ENCODE measurements at places on chromosomes 3 and 15. TPM values are rescaled to one million over a fixed set of nuclear protein-coding genes. Genes with fewer than 3 reads are reported as not detected.
A peak's percentile ranks its signal among the peaks of the same experiment; 100 is the strongest.

HEXA gene
- total RNA-seq, result 58.2 TPM

GRCh38 chr3:41288785-41289184 is 89.5 kb downstream of the CTNNB1 start:
- DNase-seq, result no peak
- H3K27ac ChIP-seq, result no peak overlapping the region
- H3K27me3 ChIP-seq, result no peaks in the 10 kb centered on the region
- no peak overlapping the region for H3K4me3 ChIP-seq
- no peaks in the 10 kb centered on the region for H3K4me1 ChIP-seq

- H3K4me1 ChIP-seq, result no peaks in the 10 kb centered on the region
- H3K4me3 ChIP-seq, result no peak overlapping the region
- no peak overlapping the region for H3K27ac ChIP-seq
- H3K27me3 ChIP-seq, result no peaks in the 10 kb centered on the region
Measured at GRCh38 chr3:35908366-35909232, 269.3 kb downstream of the ARPP21 start.

DNA sequence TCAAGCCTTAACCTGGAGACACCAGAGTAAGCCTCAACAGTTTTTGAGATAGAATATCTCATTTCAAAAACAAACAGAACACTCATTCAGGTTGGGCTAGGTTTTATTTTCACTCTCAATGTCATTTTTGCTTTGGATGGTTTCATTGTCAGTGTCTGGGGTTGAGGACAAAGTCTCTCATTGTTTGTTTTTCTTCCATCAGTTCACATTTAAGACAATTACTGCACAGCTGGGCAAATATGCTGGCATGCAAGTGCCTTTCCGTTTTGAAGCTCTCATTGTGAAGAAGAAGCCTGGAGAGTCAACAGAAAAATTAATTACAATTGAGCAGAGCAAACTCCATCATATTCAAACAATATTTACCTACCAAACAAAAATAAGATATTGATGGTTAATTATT is 1050.0 kb downstream of the TBL1XR1 start:
- H3K27me3 ChIP-seq, result no peaks in the 10 kb centered on the region
- H3K36me3 ChIP-seq, result no peaks in the 10 kb centered on the region
- no peak overlapping the region for H3K4me3 ChIP-seq
- H3K27ac ChIP-seq, result no peak overlapping the region

CATSPER2 gene
- 9.8 TPM for total RNA-seq

DNA sequence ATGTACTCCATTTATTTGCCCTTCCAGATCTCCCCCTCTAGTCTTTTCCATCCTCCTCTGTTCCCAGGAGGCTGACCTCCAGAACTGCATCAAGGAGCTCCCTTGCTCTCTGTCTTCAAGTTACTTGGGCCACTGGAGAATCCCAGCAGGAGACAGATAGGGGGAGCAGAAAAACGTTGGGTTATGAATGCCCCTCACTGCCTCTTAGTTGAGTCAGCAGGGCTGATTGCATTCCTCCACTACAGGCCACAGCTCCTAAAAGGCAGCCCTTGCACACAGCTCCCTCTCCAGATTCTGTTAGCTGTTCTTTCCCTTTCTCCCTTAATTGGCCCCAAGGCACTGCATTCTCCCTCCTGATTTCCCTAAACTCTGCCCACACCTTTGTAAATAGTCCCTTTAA is 12.4 kb upstream of the CEP152 start:
- DNase-seq, result no peak
- H3K36me3 ChIP-seq, result peaks cover 6% of the 10 kb centered on the region
- H3K27ac ChIP-seq, result no peak overlapping the region
- H3K4me3 ChIP-seq, result no peak overlapping the region
- peaks cover 6% of the 10 kb centered on the region for H3K4me1 ChIP-seq
- H3K27me3 ChIP-seq, result peaks cover 6% of the 10 kb centered on the region

- DNase-seq, result no peak
- no peaks in the 10 kb centered on the region for H3K4me1 ChIP-seq
- no peak overlapping the region for H3K4me3 ChIP-seq
- no peaks in the 10 kb centered on the region for H3K36me3 ChIP-seq
- H3K27ac ChIP-seq, result no peak overlapping the region
Measured at GRCh38 chr3:7461202-7461825, 600.4 kb downstream of the GRM7 start.

P3H2 gene
- not detected for total RNA-seq

- no peaks in the 10 kb centered on the region for H3K27me3 ChIP-seq
- DNase-seq, result no peak
- H3K4me3 ChIP-seq, result no peak overlapping the region
- H3K27ac ChIP-seq, result no peak overlapping the region
- H3K4me1 ChIP-seq, result no peaks in the 10 kb centered on the region
Measured at GRCh38 chr3:77420336-77420735, 380.4 kb downstream of the ROBO2 start.

- no peaks in the 10 kb centered on the region for H3K36me3 ChIP-seq
- H3K4me1 ChIP-seq, result no peaks in the 10 kb centered on the region
Measured at GRCh38 chr15:62334536-62334935, 169.5 kb upstream of the C2CD4B start.

GRCh38 chr3:43559961-43560360 is 61.9 kb downstream of the ANO10 start:
- H3K4me1 ChIP-seq, result no peaks in the 10 kb centered on the region
- no peak overlapping the region for H3K27ac ChIP-seq
- H3K36me3 ChIP-seq, result no peaks in the 10 kb centered on the region
- no peaks in the 10 kb centered on the region for H3K27me3 ChIP-seq

- H3K4me1 ChIP-seq, result peaks cover 53% of the 10 kb centered on the region
- no peak for DNase-seq
- H3K4me3 ChIP-seq, result peak overlapping the region; percentile 99
- H3K27me3 ChIP-seq, result no peaks in the 10 kb centered on the region
- peak overlapping the region; percentile 94 for H3K27ac ChIP-seq
- H3K36me3 ChIP-seq, result peaks cover 16% of the 10 kb centered on the region
Measured at GRCh38 chr15:42494998-42495360, 455 bp upstream of the SNAP23 start.

- peaks cover 29% of the 10 kb centered on the region for H3K4me1 ChIP-seq
- H3K27ac ChIP-seq, result no peak overlapping the region
- H3K4me3 ChIP-seq, result no peak overlapping the region
Measured at GRCh38 chr3:15321349-15321748, 11.0 kb downstream of the SH3BP5 start.

DNA sequence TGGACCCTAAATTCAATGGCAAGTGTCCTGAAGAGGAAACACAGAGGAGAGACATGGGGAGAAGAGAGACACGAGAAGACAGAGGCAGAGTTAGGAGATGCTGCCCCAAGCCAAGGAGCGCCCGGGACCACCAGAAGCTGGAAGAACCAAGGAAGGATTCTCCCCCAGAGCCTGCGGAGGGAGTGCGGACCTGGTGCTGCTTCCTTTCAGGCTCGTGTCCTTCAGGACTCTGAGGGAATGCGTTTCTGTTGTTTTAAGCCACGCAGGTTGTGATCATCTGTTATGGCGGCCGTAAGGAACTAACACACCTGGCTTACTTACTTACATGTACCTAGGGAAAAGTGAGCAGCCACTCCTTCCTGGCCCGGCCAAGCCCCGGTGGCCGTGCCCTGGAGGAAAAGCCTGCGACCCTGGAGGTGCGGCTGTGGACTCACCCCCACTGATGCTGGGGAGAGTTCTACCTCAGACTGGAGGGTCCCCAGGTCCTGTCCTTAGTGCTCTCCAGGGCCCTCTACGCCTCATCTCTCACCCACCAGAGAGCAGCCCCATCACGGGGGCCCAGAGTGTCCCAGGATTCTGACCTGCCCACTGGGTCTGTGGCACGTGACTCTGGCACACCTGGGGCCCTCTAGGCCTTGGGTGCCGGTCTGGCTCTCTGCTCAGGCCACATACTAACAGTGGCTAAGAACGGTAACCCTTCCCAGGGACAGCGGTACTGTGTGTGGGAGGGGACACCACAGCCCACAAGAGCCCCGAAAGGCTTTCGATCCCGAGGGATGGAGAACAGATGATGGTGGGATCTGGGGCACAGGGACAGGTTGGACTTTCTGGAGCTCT is 61.8 kb downstream of the ITGA11 start:
- no peaks in the 10 kb centered on the region for H3K27me3 ChIP-seq
- DNase-seq, result no peak
- H3K4me3 ChIP-seq, result no peak overlapping the region
- no peak overlapping the region for H3K27ac ChIP-seq
- no peaks in the 10 kb centered on the region for H3K36me3 ChIP-seq

DNA sequence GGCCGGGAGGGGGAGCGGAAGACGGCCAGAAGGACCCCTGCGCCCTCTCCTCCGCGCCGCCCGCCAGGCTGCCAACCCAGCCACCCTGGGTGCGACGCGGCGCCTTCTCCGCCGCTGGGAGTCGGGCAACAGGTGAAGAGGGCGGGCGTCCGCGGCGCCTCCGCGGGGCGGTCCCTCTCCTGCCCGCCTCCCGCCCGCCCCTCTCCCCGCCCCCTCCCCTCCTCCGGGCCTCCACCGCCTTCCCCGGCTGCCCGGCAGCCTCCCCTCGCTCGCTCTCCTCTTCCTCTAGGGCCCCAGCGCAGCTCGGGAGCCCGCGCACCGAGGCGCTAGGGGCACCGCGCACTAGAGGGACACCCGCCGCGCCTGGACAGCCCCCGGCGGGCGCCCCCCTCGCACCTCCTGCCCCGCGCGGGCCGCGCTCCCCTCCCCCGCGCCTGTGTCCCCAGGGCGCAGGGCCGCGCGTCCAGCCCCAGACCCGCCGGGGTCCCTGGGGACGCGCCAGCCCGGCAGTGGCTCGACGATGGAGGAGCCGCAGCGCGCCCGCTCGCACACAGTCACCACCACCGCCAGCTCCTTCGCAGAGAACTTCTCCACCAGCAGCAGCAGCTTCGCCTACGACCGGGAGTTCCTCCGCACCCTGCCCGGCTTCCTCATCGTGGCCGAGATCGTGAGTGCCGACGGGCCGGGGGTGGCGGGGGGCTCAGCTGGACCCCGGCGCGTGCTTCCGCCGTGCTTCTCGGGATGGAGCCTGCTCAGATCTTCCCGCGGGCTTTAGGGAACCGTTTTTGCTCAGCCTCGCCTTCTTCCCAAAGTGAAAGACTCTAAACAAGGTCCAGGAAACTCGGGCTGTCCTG is at the start of gene CMTM8:
CMTM8 (plus strand) TSS at position 228 of the 854 bp plus-strand sequence; CDS start at position 521, 293 bp downstream.
- H3K4me3 ChIP-seq, result peak within 1 kb of the TSS; percentile 81
- peaks cover 19% of the 10 kb centered on the region for H3K4me1 ChIP-seq
- H3K27me3 ChIP-seq, result peaks cover 34% of the 10 kb centered on the region
- peak within 1 kb of the TSS; percentile 26 for H3K27ac ChIP-seq
- peak; percentile 54 for DNase-seq
- H3K36me3 ChIP-seq, result peaks cover 17% of the 10 kb centered on the region

DNA sequence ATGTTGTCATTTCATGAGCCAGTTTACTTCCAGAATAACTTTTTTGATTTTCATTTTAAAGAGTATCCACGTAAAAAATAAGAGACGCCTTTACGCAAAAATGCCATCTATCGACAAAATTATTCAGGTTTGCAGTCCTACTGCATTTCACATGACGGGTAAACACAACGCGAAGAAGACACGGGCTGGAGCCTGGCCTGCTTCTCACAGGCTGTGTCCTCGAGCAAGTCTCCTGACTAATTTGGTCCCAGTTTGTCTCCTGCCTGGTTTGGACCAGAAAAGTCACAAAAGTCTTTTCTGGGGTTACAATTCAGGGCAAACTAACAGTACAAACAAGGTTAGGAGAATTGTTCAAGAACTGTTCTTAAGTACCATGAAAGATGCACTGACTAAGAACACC is 51.7 kb downstream of the CHSY1 start:
- no peaks in the 10 kb centered on the region for H3K27me3 ChIP-seq
- DNase-seq, result no peak
- peak overlapping the region; percentile 94 for H3K27ac ChIP-seq
- peaks cover 39% of the 10 kb centered on the region for H3K36me3 ChIP-seq
- H3K4me3 ChIP-seq, result peak overlapping the region; percentile 24

- peaks cover 88% of the 10 kb centered on the region for H3K36me3 ChIP-seq
- no peaks in the 10 kb centered on the region for H3K27me3 ChIP-seq
- H3K27ac ChIP-seq, result no peak overlapping the region
- no peak for DNase-seq
- H3K4me3 ChIP-seq, result no peak overlapping the region
- peaks cover 2% of the 10 kb centered on the region for H3K4me1 ChIP-seq
Measured at GRCh38 chr3:111636366-111636885, 41.3 kb upstream of the ZBED2 start.

PLEKHO2 gene
- 17.0 TPM for total RNA-seq

- peak; percentile 46 for DNase-seq
- H3K27ac ChIP-seq, result peak overlapping the region; percentile 29
- H3K27me3 ChIP-seq, result no peaks in the 10 kb centered on the region
- peaks cover 24% of the 10 kb centered on the region for H3K36me3 ChIP-seq
- H3K4me3 ChIP-seq, result no peak overlapping the region
- peaks cover 56% of the 10 kb centered on the region for H3K4me1 ChIP-seq
Measured at GRCh38 chr3:10223676-10224639, 24.3 kb upstream of the TATDN2 start.

TMEM43 gene
- total RNA-seq, result 36.7 TPM

DNA sequence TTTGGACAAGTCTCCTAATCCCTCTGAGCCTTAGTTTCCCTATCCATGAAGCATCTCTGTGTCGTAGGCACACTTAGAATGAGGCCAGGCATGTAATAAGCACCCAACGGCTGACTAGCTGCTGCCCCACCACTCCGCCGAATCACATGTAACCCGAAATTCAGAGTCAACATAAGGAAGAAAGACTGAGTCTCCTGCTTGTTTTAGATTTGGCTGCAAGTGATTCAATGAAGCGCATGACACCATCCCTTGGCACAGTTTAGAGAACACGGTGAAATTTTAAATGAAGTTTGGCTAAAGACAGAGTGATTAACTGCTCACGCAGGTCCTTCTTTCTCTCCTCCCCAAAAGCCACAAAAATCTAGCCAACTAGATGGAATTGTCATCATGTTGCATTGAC is 279.2 kb downstream of the TLE3 start:
- DNase-seq, result no peak
- no peaks in the 10 kb centered on the region for H3K36me3 ChIP-seq
- peaks cover 29% of the 10 kb centered on the region for H3K27me3 ChIP-seq
- no peaks in the 10 kb centered on the region for H3K4me1 ChIP-seq
- H3K27ac ChIP-seq, result no peak overlapping the region

DNA sequence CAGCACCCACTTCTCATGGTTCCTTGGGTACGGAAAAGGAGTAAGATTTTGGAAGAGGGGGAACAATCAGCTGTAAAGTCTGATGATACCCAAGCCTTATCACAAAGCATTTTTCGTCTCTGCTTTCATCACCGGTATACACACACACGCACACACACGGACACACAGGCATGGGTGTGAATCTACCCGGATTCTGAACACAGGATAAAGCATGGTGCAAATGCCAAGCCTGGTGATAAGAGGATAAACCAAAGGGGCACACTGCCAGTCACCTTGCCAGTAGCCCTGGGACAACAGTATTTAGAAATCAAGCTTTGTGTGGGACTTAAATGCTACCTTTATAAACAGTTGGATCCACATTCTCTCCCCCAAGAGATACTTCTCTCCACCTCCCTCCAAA is 22.2 kb downstream of the FAM174B start:
- no peak for DNase-seq
- no peak overlapping the region for H3K27ac ChIP-seq
- H3K4me3 ChIP-seq, result no peak overlapping the region

TRPM1 gene
- not detected for total RNA-seq

GRCh38 chr3:100081986-100082692 is 32.2 kb downstream of the FILIP1L start:
- no peak for DNase-seq
- H3K27ac ChIP-seq, result no peak overlapping the region
- H3K36me3 ChIP-seq, result peaks cover 52% of the 10 kb centered on the region
- no peak overlapping the region for H3K4me3 ChIP-seq
- H3K27me3 ChIP-seq, result peaks cover 1% of the 10 kb centered on the region

All from activated T-helper 2 cell treated with anti-CD3 and anti-CD28 coated beads, Interferon-gamma antibody, Interleukin-2, Interleukin-4, amounts not matched to agents 10 μg/mL and 5 μg/mL and 100 μg/mL, durations not matched to agents 14 hours and 24 hours and 36 hours (primary cell).